Suppressor macrophage treated with lipopolysaccharide for 1 hour (primary cell): ENCODE measurements at places on chromosomes 11 and 22.

GRCh38 chr11:113243696-113244095 lies 70.7 kb upstream of the TTC12 start:
- DNase-seq, result no peak

- DNase-seq, result peak; percentile 82
These were observed 108.4 kb downstream of the GGTLC2 start for GRCh38 chr22:22752556-22753477.

DNA sequence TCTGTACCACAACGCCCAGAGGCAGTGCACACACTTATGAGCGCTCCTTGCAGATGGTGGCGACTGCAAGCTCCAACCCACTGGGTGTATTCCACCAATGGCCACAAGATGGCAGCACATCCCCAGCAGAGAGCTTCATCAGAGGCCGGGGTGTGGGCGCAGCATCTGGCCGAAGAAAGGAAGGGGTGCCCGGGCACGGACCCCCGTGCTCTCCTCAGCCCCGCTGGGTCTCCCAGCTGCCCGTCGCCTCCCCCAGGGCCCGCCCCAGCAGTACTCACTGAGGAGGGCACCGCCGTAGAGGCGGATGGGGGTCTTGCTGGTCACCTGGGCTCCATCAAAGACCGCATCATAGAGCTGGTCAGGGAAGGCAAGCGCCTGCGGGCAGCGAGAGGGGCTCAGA lies 14.2 kb downstream of the TP53I11 start:
- DNase-seq, result peak; percentile 91

GRCh38 chr11:76263657-76264056 lies 57.4 kb upstream of the WNT11 start:
- DNase-seq, result no peak

GRCh38 chr11:62652161-62653006 lies 718 bp downstream of the INTS5 start:
- DNase-seq, result peak; percentile 21
